ENCODE measurements at places on chromosomes 2 and 18. TPM values are rescaled to one million over a fixed set of nuclear protein-coding genes. Genes with fewer than 3 reads are reported as not detected.

Gene HMSD
- 0.93 TPM for polyA plus RNA-seq

Gene SNORC
- 0.63 TPM for polyA plus RNA-seq

Gene CRYGB
- not detected for polyA plus RNA-seq

Gene LRRTM4
- polyA plus RNA-seq: 0.08 TPM

Gene UBXN4
- 39.7 TPM for polyA plus RNA-seq

Gene L3MBTL4
- 3.5 TPM for polyA plus RNA-seq

- no peaks in the 10 kb centered on the region for H3K27me3 ChIP-seq
- H3K4me1 ChIP-seq: no peaks in the 10 kb centered on the region
- H3K36me3 ChIP-seq: peaks cover 40% of the 10 kb centered on the region
- DNase-seq: no peak
These were observed 62.6 kb downstream of the ZNF236 start for GRCh38 chr18:76885001-76885400.

DNA sequence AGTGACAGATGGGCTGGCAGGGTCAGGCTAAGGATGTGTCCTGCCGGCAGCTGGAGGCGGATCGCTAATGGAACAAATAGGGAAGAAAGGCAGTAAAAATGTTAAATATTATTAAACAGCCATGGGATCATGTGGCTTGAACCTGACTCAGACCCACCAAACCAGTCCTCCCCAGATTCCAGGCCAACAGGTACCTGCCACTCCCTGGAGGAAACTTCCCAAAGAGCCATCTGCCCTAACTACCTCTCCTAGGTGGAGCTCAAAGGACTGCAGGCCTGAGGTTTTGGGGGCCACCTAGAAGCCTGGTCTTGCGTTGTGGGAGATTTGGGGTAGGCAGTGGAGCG lies 34.3 kb downstream of the CIB4 start:
- H3K4me3 ChIP-seq: no peak overlapping the region
- peaks cover 55% of the 10 kb centered on the region for H3K4me1 ChIP-seq
- H3K27ac ChIP-seq: no peak overlapping the region
- H3K36me3 ChIP-seq: no peaks in the 10 kb centered on the region
- no peak for DNase-seq

DNA sequence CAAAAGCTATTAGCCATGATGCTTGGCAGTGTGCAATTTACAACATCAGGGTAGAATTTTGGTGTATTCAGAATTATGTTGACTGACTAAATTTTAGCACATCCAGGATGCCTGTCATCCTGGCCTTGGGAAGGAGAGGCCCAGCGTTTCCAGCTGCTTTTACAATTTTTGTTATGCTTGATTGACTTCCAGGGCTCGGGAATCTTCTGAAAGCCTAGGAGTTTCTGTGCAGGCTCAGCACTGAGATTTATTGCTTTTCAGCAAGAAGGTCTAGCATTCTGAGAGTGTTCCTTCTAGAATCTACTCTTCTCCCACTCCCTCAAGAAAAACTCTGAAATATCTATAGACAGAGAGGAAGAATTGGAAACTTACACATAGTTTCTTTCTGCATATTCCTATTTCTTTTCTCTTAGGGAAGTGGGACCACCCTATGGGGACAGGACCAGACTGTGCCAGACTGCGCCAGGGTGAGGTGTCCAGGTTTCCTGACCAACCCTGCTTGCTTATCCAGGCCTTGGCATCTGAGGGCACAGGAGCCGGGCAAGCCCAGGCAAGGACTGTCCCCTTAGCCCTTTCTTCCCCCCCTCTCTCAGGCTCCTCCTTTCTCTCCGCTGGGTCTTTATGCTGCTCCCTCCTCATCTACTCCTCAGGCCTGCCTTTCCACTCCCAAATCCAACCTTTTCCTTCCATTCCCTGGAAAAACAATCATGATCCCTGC lies 26.9 kb downstream of the MAIP1 start:
- no peaks in the 10 kb centered on the region for H3K27me3 ChIP-seq
- no peak overlapping the region for H3K27ac ChIP-seq

DNA sequence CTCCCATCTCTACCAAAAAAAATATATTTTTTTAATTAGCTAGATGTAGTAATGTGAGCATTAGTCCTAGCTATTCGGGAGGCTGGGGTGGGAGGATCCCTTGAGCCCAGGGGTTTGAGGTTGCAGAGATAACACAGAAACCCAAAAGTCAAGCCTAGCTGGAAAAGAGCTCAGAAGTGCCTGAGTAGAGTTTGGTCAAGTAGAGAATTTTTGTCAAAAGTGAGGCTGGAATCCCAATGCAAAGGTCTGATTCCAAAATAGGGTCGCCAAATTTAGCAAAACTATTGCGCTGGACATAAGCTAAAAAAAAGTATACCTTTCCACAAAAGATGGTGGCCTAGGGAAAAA lies 15.5 kb upstream of the MSH6 start:
- H3K27ac ChIP-seq: no peak overlapping the region
- no peaks in the 10 kb centered on the region for H3K36me3 ChIP-seq
- DNase-seq: no peak
- H3K27me3 ChIP-seq: no peaks in the 10 kb centered on the region

- no peak overlapping the region for H3K4me3 ChIP-seq
- H3K4me1 ChIP-seq: peaks cover 1% of the 10 kb centered on the region
- DNase-seq: no peak
- no peak overlapping the region for H3K27ac ChIP-seq
- peaks cover 11% of the 10 kb centered on the region for H3K36me3 ChIP-seq
- H3K27me3 ChIP-seq: no peaks in the 10 kb centered on the region
These were observed 29.7 kb downstream of the TWSG1 start for GRCh38 chr18:9364242-9364641.

DNA sequence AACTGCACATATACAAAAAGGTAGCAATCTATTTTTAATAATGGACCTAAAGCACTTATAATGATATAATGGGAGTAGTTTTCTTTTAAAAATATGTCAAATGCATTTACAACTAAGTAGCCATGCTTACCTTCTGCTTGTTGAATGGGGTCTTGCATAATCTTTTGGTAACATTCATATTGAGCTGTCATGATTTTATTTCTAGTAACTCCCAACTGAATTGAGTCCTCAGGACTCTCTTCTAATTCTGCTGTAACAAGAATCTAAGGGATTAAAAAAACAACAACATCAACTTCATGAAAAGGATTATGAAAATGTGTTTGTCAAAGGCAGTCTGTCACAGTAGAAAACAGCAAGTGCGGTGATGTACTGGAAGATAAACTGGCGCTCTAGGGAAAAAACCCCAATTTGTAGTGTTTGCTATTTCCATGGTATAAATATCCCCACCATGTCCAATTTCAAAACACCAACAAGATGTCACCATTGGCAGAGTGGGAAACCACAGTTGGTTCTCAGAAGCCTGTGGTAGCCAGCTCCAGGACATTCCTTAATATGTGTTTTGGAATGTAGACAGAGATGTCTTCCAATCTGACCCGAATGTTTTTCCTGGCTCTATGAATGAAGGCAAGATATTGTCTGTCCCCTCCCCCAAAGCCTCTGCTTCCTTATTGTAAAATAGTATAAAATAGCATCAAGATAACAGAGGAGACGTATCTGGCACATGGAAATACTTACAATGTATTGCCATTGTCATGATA lies 64.8 kb downstream of the CALCRL start:
- no peaks in the 10 kb centered on the region for H3K4me1 ChIP-seq
- no peaks in the 10 kb centered on the region for H3K27me3 ChIP-seq
- H3K36me3 ChIP-seq: no peaks in the 10 kb centered on the region
- no peak overlapping the region for H3K4me3 ChIP-seq

GRCh38 chr2:208783184-208783583 lies 376.6 kb downstream of the PTH2R start:
- H3K4me3 ChIP-seq: no peak overlapping the region
- no peaks in the 10 kb centered on the region for H3K27me3 ChIP-seq
- H3K27ac ChIP-seq: no peak overlapping the region
- DNase-seq: no peak
- no peaks in the 10 kb centered on the region for H3K4me1 ChIP-seq

- H3K27me3 ChIP-seq: no peaks in the 10 kb centered on the region
- no peak for DNase-seq
- no peak overlapping the region for H3K27ac ChIP-seq
- H3K4me3 ChIP-seq: no peak overlapping the region
- peaks cover 5% of the 10 kb centered on the region for H3K4me1 ChIP-seq
These were observed 74.0 kb downstream of the MCFD2 start for GRCh38 chr2:46841621-46842020.

- H3K4me1 ChIP-seq: no peaks in the 10 kb centered on the region
- no peak overlapping the region for H3K27ac ChIP-seq
- peaks cover 6% of the 10 kb centered on the region for H3K36me3 ChIP-seq
- DNase-seq: no peak
These were observed 97.6 kb downstream of the MAPRE2 start for GRCh38 chr18:35138773-35139172.

- H3K27me3 ChIP-seq: no peaks in the 10 kb centered on the region
- no peaks in the 10 kb centered on the region for H3K4me1 ChIP-seq
- no peak for DNase-seq
- peaks cover 7% of the 10 kb centered on the region for H3K36me3 ChIP-seq
- H3K4me3 ChIP-seq: no peak overlapping the region
- H3K27ac ChIP-seq: no peak overlapping the region
These were observed 80.8 kb upstream of the NFATC1 start for GRCh38 chr18:79314838-79315388.

DNA sequence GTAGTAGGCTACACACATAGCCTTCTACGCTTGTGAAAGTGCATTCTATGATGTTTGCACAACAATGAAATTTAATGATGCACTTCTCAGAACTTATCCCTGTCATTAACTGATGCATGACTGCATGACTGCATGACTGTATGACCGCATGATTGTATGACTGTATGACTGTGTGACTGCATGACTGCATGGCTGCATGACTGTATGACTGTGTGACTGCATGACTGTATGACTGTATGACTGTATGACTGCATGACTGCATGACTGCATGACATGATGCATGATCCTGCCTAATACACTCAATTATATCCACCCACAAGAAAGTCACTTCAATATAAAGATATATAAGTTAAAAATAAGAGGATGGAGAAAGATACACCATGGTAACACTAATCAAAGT lies 365.4 kb upstream of the FSIP2 start:
- H3K27me3 ChIP-seq: no peaks in the 10 kb centered on the region
- no peak for DNase-seq
- H3K4me1 ChIP-seq: no peaks in the 10 kb centered on the region
- no peaks in the 10 kb centered on the region for H3K36me3 ChIP-seq

- peak overlapping the region; percentile 10 for H3K27ac ChIP-seq
- no peaks in the 10 kb centered on the region for H3K4me1 ChIP-seq
- no peaks in the 10 kb centered on the region for H3K36me3 ChIP-seq
These were observed 21.9 kb upstream of the RNF149 start for GRCh38 chr2:101330253-101330933.

- H3K4me3 ChIP-seq: no peak overlapping the region
- DNase-seq: no peak
- no peaks in the 10 kb centered on the region for H3K27me3 ChIP-seq
- H3K4me1 ChIP-seq: peaks cover 4% of the 10 kb centered on the region
These were observed 7.0 kb downstream of the FAM228A start for GRCh38 chr2:24181849-24182248.

DNA sequence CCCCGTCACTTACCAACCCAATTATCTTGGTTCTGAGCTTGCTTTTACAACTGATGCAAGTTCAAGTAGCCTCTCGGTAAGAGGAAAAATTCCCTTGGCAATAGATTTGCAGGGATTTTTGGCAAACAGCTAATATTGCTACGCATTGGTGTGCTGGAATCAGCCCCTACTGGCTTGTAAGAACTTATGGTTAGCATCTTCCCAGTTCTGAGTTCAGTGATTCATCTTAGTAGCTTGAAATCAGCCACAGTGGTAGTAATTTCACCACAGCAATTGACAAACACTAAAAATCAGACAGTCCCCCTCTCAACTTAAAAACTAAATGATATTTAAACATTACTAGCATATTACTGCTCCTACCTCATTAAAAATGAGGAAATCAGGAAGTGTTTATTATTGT lies 5.9 kb upstream of the RAX start:
- no peak for DNase-seq
- H3K36me3 ChIP-seq: no peaks in the 10 kb centered on the region
- H3K27me3 ChIP-seq: peaks cover 82% of the 10 kb centered on the region
- no peak overlapping the region for H3K4me3 ChIP-seq
- no peak overlapping the region for H3K27ac ChIP-seq
- no peaks in the 10 kb centered on the region for H3K4me1 ChIP-seq

DNA sequence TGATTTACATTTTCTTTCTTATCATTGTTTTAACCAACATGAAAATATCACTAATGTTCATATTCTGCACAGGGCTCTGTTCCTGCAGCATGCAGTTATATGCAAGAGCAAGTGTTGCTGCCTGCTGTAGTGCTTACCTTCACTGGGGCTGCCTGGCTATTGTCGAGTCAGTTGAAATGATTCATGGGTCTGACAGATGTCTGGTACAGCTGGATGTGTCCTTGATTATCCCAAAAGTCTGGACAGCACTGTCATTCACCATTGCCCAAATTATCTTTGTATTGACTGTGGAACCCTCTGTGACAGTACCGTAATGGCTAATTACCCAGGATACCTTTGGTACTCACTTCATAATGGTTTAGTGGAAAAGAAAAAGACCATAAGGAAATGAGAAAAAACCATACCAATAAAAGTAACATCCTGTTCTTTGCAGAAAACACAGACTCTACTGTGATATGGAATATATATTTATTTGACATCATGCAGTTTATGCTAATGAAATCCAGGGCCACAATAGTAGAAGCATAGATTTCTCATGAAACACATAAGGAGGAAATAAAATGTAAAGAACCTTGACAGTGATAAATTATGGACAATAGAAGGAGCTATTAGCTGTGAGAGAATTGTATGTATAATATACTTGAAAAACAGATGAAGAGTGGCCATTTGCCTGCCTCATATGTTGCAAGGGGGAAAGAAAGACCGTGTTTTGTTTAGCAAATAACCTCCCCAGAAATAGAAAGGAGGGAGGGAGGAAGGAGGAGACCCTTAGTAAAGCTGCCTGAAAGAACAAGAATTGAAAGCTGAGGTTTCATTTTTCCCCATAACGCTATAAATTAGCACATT lies 249.8 kb upstream of the ATP5MC3 start:
- no peak overlapping the region for H3K27ac ChIP-seq
- H3K27me3 ChIP-seq: no peaks in the 10 kb centered on the region
- DNase-seq: no peak
- no peak overlapping the region for H3K4me3 ChIP-seq
- H3K4me1 ChIP-seq: no peaks in the 10 kb centered on the region

DNA sequence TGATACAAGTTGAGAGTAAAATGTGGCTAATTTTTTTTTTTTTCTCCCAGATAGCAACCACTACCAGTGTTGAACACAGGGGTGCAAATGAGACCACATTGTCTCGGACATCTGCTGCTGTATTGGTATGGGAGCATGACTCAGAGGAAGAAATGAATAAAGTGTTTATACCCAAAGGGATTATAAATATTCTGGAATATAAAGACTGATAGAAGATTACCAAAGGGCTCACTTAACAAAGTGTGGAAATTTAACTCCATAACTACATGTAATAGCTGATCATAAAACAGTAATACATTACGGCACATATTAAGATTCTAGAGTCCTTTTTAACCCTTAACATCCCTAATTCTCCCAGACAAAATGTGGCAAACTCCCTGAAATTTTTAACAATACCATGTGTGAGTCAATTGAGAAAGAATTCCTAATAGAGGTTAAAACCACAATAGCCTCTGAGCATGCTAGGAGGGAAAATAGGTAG lies 1023.0 kb upstream of the ACVR2A start:
- H3K4me1 ChIP-seq: no peaks in the 10 kb centered on the region
- no peaks in the 10 kb centered on the region for H3K36me3 ChIP-seq
- DNase-seq: no peak
- H3K4me3 ChIP-seq: no peak overlapping the region

Measured in lung (tissue), 17 donors.